ENCODE measurements at places on chromosomes 2 and 18.

DNA sequence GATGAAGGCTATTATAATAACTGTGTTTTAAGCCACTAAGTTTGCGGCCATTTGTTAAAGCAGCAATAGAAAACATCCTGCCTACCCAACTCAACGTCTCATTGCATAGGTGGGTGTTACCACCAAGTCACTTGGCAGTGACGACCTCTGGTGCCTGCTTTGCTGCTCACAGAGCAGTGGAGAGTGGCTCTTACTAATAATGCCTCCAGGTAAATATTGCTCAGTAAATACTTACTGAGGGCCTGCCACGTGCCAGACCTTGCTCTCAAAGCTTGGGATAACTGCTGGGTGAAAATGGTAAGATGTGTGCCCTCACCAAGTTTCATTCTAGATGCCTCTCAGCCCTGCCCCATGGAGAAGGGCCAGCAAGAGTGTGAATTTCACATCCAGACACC lies 27.7 kb downstream of the ITGA6 start:
- no peak for DNase-seq

GRCh38 chr2:101793277-101793969 lies 95.9 kb downstream of the MAP4K4 start:
- no peak for DNase-seq

GRCh38 chr2:109403841-109404201 lies 209.9 kb downstream of the SEPTIN10 start:
- no peak for DNase-seq

GRCh38 chr2:191108331-191108730 lies 42.5 kb downstream of the STAT4 start:
- DNase-seq, result no peak

DNA sequence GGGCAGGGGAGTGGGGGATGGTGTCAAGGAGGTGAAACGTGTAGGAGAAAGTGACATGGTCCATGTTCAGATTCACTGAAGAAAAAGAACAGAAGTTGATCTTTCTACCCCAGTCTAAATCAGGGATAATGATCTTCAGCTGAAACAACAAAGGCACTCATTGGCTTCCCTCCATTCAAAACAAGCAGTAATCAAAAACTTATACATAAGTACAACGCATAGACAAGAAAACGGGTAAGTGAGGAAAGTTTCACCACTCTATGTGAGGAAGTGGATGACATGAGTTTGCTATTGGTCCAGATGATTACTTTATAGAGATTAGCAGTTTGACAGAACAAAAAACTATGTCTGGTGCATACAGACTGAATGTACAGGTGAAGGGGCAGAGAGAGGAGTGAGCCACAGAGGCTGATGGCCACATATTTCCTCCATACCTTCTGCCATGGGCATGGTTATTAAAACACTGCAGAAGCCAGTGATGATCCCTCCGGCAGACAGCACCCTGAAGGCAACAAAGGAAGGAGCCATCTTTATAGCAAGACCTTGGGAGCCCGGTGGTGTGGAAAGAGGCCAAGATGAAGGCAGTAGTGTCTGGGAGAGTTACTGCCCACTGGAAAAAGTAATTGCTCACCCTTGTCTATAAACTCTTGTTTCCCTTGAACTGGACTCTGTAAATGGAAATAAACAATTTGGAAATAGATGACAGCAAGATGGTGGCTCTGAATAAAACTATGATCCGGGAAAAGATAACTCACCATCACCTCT lies 57.7 kb downstream of the SLC25A12 start:
- no peak for DNase-seq

DNA sequence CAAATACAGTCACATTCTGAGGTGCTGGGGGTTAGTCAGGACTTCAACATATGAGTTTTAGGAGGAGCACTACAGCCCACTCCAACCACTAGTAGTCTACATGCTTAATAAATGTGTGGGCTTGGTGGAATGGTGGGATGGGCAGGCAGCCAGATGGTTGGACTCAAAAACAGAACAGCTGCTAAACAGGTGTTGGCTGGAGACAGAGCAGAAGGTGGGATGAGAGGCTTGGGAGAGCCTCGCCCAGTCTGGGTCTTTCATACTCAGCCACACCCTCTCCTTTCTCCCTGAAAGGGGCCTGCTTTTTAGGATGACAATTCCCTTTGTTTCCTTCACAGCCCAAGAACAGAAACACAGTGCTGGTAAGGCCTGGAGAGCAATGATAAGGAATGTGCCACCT lies 143.9 kb upstream of the KLHL29 start:
- DNase-seq, result no peak

- no peak for DNase-seq
Measured at GRCh38 chr2:29329899-29330298, 214.7 kb downstream of the CLIP4 start.

DNA sequence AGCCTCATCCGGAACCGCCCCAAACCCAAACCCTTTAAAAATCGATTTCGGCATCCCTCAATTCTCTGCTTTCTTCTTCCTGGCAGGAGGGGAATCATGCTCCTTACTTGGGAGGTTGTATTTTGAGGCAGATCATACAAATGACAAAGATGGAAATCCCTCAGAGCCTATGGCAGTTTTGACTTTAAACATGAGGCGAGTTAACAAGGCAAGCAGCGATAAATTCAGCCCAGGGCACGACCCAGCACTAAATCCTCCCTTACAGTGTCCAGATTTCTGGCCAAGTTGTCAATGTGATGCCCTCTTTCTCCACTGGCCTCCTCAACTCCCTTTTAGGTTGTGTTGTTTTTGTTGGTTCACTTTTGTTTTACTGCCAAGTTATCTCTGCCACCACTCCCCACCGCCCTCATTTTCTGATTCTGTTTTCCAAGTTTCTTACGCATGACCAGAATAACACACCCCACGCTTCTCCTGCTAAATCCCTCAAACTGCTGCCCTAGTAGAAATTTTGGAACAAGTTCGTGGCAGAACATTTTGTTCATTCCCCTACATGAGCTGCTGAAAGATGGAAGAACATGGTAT lies 68.3 kb downstream of the CTAGE1 start:
- no peak for DNase-seq

GRCh38 chr2:195820373-195820772 lies 163.3 kb downstream of the SLC39A10 start:
- DNase-seq, result no peak

DNA sequence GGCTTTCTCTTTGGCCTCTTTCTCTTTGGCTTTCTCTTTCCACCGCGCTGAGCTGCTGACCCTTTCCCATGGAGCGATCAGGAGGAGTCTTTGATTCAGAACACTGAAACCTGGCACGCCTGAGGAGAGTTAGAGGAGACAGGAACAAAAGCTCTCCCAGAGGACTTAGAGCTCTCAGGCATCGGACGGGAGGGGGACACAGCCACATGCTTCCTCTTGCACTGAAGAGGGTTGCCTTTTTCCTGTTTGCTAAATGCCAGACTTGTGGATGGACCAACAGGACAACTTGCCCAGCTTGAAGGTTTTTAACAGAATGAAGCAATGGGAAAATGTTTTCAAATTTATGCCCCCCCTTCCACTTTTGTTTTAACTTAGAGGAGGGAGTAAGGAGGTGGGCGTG lies 3.6 kb upstream of the PTPN18 start:
- no peak for DNase-seq

DNA sequence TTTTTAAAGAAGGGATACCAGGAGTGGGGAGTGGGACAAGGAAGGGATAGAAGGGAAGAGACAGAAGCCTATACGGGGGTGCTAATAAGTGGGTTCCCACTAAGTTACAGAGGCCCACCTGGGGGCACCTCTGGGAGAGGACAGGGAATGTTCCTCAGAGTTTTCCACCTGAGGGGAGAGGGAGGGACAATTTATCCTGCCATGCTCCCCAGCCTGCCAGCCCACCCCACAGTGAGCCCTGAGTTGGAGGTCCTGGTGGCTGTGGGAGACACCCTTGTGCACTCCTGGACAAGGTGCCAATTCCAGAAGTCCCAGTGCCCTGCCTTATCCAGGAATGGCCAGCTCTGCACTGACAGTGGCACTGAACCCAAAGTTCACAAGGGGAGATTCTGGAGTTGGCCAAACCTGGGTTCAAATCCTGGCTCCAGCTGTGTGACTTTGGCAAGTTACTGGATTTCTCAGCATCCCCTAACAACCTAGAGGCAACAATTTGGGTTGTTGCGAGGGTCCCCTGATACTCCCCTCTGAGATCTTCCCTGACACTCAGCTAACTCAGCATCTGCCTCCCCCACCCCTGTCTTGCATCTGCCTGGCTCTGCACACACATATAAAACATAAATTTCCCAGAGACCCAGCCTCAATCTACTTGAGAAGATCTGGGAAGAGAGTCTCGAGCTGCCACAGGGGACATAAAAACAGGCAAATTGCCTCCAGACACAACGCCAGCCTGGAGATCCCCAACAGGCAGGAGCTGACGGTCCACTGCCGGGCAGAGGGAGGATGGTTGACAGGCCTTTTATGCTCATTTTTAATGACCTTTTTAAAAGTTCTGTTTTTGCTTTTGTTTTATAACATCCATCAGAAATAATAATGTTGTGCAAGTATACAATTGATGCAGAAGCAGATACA lies 98.7 kb upstream of the ST3GAL5 start:
- DNase-seq, result no peak

DNA sequence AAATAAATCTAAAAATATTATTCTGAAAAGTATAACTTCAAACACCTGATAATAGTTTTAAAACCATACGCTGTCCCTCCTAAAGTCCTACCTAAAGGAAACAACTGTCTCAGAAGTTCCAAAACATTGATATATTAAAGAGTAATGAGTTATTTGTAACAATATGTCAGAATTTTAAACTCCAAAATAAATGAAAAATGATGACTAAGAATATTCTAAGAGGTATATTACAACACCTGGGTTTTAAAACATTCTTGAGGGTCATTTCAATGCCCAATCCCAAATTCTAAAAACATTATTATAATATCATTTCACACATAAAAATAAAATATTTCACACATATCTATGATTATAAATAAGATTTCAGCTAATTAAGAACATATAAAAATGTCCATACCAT lies 20.2 kb downstream of the KIDINS220 start:
- no peak for DNase-seq

DNA sequence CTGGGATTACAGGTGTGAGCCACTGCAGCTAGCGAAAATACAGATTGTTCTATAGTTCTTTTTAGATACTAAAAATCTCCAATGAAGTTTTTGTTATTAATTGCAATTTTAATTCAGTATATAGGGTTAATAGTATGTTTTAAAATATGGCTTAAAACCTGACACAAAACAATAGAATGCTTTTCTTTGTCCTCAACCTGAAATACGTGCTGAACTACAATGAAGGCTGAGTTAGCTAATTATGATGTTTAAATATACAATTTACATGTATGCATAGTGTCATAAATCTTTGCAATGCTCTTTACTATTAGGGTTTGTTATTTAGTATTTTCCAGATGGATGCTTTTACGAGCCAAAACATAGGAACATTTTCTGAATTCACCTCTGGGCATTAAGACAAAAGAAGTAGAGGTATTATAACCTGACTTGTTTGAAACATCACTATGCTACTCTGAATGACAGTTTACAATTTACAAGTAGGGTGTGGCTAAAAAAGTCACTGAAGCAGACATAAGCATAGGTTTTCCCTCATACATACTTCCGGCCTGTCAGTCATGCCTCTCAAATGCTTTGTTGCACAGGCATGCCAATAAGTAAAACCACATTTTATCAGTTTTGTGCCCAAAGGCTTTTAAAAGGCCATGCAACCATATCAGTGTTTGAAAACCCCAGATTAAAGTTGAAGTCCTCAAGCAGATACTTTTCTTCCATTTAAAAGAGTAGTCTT lies 168.3 kb downstream of the OTX1 start:
- DNase-seq, result no peak

- no peak for DNase-seq
Measured at GRCh38 chr2:3545788-3546478, 12.2 kb downstream of the RNASEH1 start.

DNA sequence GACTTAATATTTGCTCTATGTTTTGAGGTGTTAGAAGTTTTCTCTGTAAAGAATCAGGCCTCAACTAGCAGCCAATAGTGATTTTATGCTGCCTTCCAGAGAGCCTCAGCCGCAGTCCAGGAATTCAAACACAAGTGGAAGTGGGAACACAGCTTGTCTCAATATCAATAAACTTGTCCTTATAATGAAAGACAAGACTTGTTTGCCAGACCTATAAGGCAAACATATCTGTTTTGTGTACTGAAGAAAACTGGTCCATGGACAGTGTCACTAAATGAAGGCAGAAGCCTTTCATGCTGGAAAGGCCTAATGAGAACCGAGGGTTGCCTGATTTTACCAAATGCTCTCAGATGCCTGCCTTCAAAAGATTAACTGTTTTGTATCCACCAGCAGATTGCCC lies 182.2 kb downstream of the EPHA4 start:
- no peak for DNase-seq

- DNase-seq, result no peak
Measured at GRCh38 chr2:1613731-1614354, 130.5 kb downstream of the PXDN start.

DNA sequence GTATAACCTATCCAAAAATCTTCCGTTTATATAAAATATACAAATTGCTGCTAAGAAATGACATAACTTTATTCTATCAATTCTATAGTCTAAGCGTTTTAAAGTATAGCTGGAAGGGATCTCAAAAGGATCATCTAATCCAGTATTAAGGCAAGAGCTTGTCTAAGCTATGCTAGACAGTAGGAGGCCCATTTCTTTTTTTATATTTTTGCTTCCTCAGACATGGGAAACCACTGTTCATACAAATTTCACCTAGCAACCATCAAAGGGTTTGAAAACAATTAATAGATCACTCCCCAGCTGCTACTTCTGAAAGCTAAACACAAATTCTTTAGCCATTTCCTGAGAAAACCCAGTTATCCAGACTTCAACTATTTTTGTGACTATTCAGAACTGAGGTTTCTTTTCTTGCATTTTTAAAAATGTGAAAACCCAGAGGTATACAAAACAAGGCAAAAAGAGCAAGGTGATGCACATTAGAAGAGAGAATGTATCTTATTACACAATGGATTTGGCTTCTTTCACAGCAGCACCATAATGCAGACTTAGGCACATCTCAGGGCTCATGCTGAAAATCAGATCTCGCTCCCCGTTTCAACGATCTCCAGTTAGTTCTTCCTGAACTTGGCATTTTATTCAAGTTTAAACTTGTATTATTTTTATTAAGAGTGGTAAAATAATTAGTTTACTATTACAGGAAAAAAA lies 274.4 kb downstream of the LRP1B start:
- DNase-seq, result no peak

GRCh38 chr2:212843409-212844199 lies 305.0 kb upstream of the ERBB4 start:
- no peak for DNase-seq

DNA sequence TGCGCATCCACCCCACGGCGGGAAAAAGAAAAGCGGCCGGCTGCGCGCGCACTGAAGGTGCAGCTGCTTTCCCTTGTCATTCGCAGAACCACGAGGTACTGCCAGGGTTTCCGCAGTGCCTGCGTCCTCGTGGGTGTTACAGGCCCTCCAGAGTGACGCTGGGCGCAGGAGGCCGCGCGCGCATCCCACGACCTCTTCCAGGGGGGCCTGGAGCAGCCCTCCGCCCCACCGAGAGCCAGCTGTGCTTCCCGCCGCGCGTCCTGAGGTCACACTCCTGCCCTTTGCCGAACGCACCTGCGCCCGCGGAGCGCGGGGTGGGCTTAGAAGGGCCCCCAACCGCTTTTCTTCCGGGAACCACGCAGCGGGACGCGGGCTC lies 378 bp upstream of the IAH1 start:
- peak; percentile 58 for DNase-seq

GRCh38 chr18:7890075-7890474 lies 323.0 kb downstream of the PTPRM start:
- DNase-seq, result no peak

GRCh38 chr2:3635171-3635974 lies 22.6 kb upstream of the ALLC start:
- no peak for DNase-seq

Measured in activated T-helper 1 cell treated with Interleukin-2 at 50 U/mL for 16 hours (primary cell).